ENCODE measurements at places on chromosomes 7 and 10.

DNA sequence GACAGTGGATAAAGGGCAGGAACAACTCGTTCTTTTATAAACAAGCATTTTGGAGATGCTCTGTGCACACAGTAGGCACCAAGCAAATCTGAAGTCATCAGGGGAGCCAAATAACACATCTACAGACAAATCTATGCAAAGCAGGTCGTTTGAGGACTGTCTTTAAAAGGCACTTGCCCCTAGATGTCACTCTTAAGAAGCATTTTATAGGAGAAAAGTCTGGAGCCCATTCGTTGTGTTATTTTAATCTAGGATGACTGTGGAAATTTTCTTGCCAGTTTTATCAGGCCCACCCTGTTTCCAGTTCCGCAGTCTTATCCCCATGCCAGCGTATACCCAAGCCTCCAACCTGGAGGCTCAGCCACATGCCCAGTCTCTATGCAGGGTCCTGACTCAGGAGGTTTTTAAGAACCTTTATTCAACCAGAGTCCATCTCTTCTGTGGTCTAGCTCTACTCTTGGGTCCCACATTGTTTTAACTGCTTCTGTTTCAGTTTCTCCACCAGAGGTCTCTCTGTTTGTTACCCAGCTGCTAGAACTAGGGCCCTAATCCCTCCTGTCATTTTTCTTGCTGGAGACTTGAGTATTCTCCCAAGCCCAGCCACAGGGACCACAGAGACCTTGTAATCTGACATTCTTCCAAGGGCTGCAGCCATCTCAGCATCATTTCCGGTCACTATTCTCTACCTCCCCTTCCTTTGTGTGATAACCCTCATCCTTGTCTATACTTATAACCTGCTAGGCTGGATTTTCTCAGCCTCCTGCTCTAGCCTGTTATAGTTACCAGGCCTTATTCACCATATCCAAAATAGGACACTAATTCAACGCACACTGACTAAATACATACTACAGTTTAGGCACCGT lies 26.7 kb downstream of the PIK3CG start:
- no peak for DNase-seq

DNA sequence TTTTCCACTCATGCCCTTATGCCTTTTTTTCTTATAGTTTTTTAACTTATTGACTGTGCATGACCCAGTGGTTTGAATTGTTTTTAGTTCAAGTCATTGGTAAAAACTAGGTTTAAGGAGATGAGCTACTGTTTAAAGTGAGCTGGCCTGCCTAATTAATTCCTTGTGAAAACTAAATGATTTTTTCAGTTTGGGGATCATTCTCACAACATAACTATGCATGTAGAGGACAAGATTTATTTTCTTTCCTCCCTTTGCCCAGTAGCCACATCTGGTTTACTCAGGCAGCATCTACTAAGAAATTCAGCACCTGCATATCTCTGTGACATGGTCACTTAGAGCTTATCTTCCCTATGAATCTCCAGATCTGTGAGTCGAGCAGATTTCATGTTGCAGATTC lies 1.7 kb downstream of the ADO start:
- DNase-seq: no peak

GRCh38 chr10:69311309-69311708 lies 33.0 kb downstream of the HK1 start:
- DNase-seq: no peak

GRCh38 chr7:76252021-76252420 lies 50.3 kb downstream of the SRRM3 start:
- no peak for DNase-seq

DNA sequence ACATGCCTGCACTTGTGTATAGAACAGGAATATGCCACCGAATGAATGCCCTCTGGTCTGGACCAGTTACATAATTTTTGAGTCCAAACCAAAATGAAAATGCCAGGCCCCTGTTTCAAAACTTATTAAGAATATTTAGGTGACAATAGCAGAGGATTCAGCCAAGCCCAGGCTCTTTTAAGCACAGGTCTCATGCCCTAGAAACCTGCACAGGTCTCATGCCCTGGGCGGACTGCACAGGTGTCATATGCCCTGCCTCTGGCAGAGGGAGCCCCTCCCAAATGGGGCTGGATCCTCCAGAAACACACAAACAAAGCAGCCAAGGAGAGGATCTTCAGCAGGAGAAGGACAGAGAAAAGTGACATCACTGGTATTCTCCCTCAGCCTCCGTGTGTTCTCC lies 605.4 kb upstream of the NRP1 start:
- DNase-seq: no peak

GRCh38 chr7:1238931-1239802 lies 6.5 kb downstream of the UNCX start:
- no peak for DNase-seq

GRCh38 chr10:53579773-53580172 lies 807.2 kb upstream of the MBL2 start:
- DNase-seq: no peak

DNA sequence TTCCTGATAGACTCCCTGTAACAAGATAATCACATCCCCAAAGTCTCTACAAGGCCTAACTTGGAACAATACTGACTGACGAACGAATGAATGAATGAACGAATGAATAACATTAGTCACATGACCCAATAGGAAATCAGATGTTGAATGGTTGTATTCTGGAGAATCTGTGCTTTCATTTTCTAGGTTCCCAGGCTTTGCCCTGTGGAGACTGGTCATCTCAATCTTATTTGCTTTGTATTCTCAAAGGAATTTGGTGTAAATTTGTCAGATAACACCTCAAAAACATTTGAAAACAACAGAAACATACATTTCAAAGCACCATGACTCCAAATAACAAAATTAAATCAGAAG lies 69.6 kb upstream of the COL1A2 start:
- DNase-seq: no peak

- no peak for DNase-seq
These were observed 33.7 kb upstream of the BHLHA15 start for GRCh38 chr7:98177553-98177952.

DNA sequence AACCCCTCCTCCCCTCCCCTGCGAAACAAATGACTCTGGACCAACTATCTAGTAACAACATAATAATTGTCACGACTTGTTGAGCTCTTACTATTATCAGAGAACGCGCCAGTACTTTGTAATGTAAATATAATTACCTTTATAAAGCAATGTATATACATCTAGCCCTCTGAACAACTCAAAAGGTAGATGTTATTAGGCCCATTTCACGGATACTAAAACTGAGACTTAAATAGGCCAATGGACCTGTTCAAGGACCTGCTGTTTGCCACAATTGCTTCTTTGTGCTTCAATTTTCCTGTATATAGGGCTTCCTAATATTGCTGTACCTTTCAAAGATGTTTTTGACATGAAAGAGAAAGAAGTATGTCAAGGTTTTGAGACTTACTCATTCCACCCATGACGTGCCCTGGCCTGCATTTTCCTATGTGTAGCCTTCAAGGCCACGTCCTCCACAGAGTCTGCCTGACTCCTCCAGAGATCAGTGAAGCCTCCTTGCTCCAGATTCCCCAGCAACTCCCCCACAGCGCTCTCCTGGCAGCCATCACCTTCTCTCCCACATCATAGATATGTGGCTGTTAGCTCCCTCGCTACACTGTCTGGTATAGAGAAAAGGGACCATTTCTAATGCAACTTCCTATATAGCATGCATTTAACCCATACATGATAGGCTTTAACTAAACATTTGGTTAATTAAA lies 156.6 kb downstream of the SKIDA1 start:
- no peak for DNase-seq

DNA sequence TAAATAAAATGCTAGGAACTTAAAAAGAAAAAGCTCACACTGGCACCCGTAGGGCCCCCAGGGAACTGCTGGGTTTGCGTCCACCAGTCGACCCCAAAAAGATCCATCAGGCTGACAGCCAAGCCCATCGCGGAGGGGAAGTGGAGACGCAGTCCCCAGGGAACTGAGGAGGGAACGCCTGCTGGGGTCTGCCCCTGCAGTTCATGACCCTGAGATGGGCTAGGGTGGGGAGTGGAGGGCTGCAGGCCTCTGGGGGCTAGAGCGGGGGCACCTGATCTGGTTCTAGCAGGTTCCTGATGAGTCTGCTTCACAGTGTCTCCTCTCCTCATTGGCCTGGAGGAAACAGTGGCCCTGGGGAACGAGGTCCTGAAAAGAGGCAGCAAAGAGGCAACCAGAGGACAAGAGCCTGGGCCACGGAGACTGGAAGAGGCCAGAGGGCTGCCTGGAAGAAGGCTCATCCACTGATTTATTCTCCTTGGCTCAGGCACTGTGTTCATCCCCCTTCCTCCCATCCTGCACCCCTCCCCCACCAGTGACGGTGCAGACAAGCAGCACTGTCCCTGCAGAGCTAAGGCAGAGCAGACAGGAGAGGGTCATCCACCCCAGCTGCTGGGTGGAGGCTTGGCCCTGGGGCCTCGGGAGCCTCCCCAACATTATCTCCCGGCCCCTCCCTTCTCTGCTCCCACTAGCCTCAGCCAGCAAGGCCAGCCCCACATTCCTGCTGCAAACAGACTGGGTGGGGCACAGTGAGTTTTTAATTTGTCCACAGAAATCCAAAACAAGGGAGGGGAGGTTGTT lies 24.7 kb upstream of the HSPA12A start:
- DNase-seq: no peak

DNA sequence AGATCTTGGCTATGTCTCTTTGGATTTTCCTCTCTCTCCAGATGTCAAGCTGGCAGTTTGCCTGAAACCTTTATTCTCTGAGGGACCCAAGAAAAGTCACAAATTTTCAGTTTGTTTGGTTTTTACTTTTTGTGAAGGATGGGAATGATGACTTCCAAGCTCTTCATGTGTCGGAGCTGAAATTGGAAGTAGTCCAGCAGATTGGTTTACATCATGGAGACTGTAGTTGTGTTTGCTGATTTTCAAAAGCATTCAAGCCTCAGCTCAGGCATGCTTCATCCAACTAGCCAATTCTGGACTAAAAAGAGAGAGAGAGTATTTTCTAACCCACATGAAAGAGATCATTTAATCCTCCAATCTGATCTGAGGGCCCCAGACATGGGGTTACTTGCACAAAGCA lies 326.2 kb upstream of the AUTS2 start:
- DNase-seq: no peak
